ENCODE measurements at places on chromosomes 1 and 21.
A peak's percentile ranks its signal among the peaks of the same experiment; 100 is the strongest.

- DNase-seq, result no peak
Measured at GRCh38 chr1:78726686-78727085, 77.1 kb downstream of the IFI44 start.

DNA sequence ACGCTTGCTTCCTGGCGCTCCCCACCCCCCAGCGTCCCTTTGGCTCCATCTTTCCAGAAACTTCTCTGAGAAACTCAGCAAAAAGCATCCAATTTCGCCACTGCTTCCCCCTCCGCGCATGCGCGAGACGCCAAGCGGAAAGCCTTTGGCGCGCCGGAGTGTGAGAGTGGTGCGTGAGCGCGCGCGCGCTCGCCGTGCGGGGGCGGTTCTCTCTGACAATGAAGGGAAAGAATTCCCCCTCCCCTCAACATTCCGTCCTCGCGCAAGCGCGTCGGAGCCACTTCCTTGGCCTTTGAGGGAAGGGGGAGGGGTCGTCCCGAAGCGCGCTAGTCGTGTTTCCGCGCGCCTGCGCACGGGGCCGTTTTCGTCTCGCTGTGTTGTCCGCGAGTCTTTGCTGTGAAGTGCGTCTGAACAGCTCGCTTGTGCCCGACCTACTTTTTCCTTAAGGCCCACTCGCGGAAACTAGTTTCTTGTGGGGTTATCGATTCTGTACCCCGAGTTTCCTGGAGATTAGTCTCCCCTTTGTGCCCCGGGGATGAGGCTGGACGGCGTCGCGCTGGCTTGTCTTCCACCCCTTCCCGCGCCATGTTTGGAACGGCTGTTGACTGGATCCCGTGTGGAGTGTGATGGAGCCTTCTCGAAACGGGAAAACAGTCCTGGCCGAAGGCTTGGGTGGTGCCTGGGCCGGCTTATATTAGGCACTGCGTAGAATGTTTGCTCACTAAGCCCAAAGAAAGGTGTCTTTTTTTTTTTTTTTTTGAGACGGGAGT is 11.6 kb upstream of the SPEN start:
- DNase-seq, result peak; percentile 99

DNA sequence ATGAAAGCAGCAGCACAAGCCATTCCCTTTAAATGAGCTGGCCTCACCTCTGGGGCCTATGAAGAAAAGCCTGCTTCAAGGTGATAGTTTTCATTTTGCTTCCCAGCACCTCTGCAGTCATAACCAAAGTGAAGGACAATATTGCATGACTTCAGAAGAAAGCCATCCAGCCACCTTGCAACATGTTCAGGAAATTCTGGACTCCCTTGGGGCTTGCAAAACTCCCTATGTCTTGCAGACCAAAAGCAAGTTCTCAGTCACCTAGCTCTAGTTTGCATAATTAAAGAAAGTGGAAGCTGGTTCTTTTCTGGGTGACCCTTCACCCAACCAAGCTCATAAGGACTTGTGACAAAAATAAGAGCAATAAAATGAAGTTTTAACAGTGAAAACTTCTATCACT is 87.6 kb downstream of the GFI1 start:
- no peak for DNase-seq

DNA sequence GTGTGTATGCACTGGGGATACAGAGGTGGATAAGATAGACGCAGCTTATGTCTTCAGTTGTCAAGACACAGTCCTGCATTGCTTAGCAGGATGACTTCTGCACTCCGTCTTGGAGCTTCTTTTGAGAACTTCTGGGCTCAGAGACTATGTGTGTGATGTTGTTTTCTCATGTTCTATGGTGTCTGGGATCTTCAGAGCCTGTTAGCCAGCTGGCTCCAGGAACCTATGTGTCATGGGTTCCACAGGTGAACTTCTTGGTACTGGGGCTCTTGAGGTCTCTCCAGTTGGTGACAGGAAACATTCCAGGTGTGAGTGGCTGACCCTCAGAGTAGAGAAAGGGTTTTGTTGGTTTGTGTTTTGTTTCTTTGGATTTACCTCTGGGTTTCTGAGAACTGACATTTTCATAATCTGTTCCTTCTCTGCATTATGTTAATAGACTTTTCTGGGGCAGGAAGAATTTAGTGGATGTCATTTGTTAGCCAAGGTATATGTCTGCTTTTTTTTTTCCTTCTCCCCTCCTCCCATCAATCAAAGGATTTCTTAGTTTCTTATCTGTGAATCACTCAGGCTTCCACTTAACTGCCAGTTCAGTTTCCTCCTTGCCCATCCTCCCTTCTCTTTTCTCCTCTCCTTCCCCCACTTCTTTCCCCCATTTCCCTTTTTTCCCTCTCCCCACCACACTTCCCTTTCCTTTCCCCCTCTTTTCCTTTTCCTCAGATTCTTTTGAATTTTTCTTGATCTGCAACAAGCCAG is 18.1 kb downstream of the FGGY start:
- no peak for DNase-seq

DNA sequence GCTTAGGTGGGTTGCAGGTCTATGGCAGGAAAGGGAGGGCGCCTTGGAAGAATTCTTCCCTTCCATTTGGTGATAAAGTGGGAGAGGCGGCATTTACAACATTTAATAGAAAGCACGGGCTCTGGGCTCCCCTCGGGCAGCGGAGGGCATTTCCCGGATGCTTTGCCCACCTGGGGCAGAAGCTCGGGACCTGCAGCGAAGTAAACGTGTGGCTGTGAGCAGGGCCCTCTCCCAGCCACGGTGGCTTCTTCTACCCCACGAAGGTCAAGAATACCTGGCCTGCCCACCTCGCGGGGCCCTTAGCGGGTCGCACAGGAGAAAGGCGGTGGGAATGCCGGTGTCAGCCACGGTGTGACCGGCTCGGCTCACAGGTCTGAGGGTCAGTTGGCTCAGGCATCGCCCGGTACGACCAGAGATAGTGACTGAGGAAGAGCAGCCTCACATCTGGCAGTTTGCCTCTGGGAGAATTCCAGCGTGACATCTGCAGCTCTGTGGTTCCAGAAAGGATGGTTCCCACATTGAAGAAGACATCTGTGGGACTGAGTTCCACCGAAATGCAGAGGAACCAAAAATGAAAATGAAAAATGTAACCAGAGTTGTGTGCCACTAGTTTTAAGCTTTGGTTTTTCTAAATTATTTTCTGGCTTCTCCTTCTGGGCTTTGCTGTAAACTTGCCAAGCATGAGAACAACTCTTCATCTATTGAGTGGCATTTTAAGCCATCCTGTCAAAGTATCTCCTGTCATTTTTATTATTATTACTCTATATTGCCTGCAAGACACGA is 720 bp upstream of the F3 start:
- no peak for DNase-seq

- no peak for DNase-seq
Measured at GRCh38 chr1:3561702-3562101, 49.6 kb downstream of the MEGF6 start.

- no peak for DNase-seq
Measured at GRCh38 chr21:43343095-43343991, 83.6 kb downstream of the SIK1 start.

- DNase-seq, result no peak
Measured at GRCh38 chr1:7110321-7110720, 325.1 kb downstream of the CAMTA1 start.

DNA sequence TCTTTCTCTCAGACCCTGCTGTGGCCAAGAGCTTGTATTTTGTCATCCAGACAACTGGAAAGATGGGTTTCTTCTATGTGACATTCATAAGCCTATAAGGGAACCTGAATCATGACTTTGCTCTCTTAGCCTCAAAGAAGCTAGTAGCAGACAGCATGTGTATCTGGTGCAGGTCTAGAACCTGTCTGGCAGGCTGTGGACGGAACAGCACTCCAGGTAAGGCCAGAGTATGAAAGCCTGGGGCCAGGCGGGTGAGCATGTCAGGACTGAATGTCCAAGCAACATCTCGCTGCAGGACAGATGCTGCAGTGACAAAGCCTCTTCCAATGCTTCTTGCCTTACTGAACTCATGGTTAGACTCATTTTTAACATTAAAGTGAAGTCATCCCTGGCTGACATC is 32.8 kb downstream of the AKNAD1 start:
- DNase-seq, result no peak

DNA sequence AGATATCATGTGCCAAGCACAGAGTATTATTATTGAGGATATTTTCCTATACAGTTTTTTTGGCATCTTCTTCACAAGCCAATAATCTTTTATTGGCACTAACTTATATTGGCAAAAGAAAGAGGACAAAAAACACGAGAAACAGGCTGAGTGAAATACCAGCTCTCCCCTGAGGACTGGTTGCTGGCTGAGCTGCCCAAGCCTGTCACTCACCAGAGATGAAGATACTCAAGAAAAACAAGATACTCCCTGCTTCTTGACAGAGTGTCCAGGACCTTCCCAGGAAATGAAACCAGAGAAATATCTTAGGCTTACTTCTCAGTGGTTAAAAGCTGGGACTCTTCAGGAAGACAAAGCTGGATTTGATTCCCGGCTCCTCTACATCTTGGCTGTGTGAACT is 35.9 kb upstream of the ATP1B1 start:
- DNase-seq, result no peak

DNA sequence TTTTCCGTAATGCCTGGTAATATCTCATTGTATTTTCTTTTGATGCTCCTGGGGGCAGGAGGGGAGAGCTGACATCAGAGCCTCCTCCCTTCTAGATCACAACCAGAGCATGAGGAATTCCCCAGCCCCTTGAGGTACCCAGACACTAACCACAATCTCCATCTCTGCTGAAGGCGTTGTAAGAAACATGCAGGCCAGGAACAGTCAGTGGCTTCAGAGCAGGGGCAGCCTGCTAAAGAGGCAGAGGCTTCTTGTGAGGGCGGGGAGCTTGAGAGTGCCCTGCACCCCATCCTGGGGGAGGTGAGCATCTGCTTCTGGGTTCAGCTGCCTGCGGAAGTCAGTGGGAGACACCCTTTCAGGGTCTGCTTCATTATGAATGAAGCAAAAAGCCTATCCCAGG is 19.0 kb downstream of the MAPKAPK2 start:
- no peak for DNase-seq

- no peak for DNase-seq
Measured at GRCh38 chr1:94934551-94934950, 7.6 kb upstream of the CNN3 start.

- DNase-seq, result no peak
Measured at GRCh38 chr1:54575161-54575560, 27.1 kb downstream of the ACOT11 start.

- DNase-seq, result no peak
Measured at GRCh38 chr1:43056981-43057391, 98.3 kb upstream of the SLC2A1 start.

DNA sequence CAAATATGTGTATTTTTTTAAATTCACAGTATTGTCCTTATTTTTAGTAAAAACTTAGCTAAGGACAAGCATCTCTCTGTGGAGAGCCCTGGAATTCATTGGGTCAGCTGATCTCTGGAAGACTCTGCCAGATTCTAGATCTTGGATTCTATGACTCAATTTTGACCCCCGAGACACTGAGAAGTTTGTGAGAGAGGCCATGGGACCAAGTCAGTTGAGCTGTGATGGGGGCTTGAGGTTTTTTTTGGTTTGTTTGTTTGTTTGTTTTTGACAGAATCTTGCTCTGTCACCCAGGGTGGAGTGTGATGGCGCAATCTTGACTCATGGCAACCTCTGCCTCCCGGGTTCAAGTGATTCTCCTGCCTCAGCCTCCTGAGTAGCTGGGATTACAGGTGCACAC is 13.5 kb downstream of the SHISA4 start:
- DNase-seq, result no peak

DNA sequence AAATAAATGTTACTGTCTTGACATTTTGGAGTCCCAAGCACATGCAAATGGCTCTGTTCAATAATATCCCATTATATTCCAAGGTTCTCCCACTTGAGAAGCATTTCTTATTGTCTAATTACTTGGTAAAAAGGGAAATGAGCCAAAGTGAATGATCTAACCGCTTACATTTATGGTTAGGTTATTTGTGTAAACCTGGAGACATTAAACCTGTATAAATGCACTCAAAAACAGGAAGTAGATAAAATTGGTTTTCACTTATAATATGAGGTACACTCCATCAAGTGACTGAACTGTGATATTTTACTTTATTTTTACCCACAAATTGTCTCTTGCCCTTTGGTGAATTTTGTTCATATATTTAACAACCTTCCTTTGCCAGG is 26.8 kb downstream of the KIF1B start:
- DNase-seq, result no peak

DNA sequence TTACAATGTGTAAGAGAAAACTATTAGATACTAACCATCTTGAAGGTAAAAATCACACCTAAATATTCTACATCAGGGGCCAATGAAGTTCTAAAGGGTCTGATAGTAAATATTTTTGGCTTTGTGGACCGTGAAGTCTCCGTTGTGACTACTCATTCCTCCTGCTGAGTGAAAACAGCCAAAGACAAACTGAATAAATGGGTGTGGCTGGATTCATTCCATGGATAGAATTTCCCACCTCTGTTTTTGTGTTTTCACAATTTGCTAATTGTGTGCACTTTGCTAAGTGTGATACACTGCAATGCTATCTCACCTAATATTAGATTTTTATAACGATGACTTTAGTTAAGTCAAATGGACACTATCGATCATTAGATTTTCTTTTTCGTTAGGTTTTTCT is 1474.0 kb downstream of the PLA2G4A start:
- no peak for DNase-seq

DNA sequence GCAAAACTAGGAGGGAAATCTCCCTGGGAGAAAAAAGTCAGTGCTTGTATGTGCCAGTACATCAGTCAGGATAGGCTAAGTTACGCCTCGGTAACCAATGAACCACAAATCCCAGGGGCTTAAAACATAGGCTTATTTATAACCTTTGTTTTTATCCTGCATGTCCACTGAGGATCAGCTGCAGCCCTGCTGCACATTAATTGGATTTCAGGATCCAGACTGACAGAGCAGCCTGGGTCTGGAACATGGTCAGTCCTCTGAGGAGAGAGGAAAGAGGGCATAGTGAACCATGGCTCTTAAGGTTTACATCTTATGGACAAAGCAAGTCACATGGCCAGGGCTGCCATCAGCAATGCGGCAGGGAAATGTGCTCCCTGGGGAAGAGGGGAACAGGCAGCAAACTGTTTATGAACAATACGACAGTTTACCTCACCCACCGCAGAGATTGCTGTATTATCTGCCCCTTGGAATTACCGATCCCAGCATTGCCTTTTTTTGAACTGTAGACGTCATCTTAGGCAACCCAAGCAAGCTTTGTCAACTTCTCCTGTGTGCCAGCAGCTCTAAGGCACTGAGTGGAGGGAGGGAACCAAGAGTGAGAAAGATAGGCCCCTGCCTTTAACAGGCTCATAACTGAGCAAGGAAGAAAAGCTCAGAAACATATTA is 9.1 kb upstream of the SPRR4 start:
- DNase-seq, result no peak

- DNase-seq, result peak; percentile 56
Measured at GRCh38 chr1:3858231-3858981, 1.1 kb downstream of the DFFB start.

- DNase-seq, result no peak
Measured at GRCh38 chr21:44366586-44367211, 13.3 kb downstream of the TRPM2 start.

DNA sequence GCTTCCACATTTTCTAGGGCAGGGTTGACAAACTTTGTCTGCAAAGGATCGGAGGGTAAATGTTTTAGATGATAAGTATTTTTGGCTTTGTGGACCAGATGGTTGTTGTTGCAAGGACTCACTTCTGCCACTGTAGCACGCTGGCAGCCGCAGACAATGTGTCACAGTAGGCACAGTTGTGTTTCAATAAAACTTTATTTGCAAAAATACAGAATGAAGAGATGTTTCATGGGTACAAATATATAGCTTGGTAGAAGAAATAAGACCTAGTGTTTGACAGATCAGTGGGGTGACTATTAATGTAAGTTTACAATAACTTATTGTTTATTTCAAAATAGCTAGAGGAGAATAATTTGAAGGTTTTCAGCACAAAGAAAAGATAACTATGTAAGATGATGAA is 127.8 kb downstream of the GRIK3 start:
- no peak for DNase-seq

- no peak for DNase-seq
Measured at GRCh38 chr1:18580047-18580446, 50.6 kb upstream of the PAX7 start.
